ENCODE measurements at places on chromosomes 12 and 14.

- DNase-seq: no peak
These were observed 14.9 kb downstream of the SLC38A2 start for GRCh38 chr12:46357438-46358324.

GRCh38 chr14:51293149-51293911, 53.3 kb downstream of the TMX1 start:
- peak; percentile 12 for DNase-seq

GRCh38 chr12:103085541-103085940, 128.1 kb downstream of the ASCL1 start:
- no peak for DNase-seq

GRCh38 chr14:101872346-101872745, 92.0 kb upstream of the DYNC1H1 start:
- DNase-seq: no peak

DNA sequence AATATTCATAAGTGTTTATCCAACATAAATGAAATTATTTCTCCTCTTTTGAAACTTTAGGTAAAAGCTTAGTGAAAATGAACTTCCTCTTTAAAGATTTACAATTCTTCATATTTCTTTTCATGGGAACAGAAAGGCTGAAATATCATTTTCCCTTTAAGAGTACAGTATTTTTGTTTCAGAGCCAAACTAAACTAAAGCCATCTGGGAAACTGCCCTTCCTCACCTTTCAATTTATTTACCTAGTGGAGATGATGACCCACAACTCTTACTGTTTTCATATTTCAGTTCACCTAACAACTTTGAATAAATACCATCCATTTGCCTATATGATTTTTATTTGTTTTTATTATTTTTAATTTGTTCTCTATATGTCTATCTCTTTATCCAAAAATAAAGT, 105.4 kb downstream of the ALX1 start:
- no peak for DNase-seq

DNA sequence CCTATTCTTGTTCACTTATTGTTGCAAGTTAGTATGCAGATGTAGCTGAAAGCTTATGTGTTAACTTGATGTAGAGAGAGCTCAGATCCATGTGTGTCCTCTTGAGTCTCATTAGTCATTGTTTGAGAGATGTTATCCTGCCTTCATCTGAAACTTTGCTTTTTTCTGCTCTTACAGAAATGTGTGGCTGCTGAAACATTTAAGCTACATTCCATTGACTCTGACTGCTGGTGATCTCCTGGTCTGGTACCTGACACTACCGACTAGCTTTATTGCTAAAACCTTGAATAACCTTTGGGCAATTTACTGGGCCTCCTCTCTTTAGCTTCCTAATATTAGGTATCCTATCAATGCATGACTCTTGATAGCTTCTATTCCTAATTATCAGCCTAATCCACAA, 705.6 kb upstream of the FOXG1 start:
- DNase-seq: no peak

DNA sequence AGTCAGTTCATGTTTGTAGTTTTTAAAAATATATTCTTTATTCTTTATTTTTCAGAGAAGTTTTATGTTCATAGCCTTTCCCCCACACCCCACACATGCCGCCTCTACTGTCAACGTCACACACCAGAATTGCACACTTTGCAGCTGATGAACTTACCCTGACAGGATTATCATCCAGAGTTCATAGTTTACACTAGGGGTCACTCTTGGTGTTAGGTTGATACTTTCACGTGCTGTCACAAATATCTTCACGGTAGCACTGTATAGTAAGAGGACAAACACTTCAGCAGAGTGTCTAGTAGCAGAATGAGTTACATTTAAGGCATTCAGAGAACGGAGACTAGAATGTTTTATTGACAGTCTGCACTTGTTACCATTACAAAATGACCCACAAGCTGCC, 5.1 kb downstream of the DPPA3 start:
- DNase-seq: no peak

GRCh38 chr14:71693381-71693780, 238.8 kb upstream of the RGS6 start:
- no peak for DNase-seq
